ENCODE measurements at places on chromosomes 7 and 10.
A peak's percentile ranks its signal among the peaks of the same experiment; 100 is the strongest.

GRCh38 chr10:72782649-72783330 lies 90.8 kb downstream of the MCU start:
- no peaks in the 10 kb centered on the region for H3K36me3 ChIP-seq
- no peak for ATAC-seq
- no peaks in the 10 kb centered on the region for H3K27me3 ChIP-seq
- no peak overlapping the region for H3K27ac ChIP-seq
- peaks cover 18% of the 10 kb centered on the region for H3K4me1 ChIP-seq

- H3K4me3 ChIP-seq: no peak overlapping the region
- H3K27me3 ChIP-seq: no peaks in the 10 kb centered on the region
- ATAC-seq: no peak
- no peaks in the 10 kb centered on the region for H3K36me3 ChIP-seq
- no peak overlapping the region for H3K27ac ChIP-seq
Observed at GRCh38 chr7:43569424-43569823, 13.5 kb upstream of the STK17A start.

DNA sequence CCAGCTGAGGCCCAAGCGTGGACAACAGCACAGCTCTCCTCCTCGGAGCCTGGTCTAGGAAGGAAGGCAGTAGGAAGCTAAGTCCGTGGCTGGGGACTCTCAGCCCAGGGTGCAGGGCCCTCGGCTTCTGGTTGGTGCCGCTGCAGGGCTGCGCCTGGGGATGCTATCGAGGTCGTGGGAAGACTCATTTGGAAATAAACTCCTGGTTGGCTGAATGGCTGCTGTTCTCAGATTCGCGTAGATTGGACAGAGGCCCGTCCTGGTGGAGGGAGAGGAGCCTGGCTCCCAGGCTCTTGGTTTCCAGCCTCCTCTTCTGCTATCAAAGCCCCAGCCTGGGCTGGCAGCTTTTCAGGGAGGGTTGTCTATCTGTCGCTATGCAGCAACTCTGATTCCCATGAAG lies 152.6 kb upstream of the FZD8 start:
- H3K4me1 ChIP-seq: no peaks in the 10 kb centered on the region
- no peak for ATAC-seq
- H3K27ac ChIP-seq: no peak overlapping the region
- no peaks in the 10 kb centered on the region for H3K36me3 ChIP-seq
- no peak overlapping the region for H3K4me3 ChIP-seq

DNA sequence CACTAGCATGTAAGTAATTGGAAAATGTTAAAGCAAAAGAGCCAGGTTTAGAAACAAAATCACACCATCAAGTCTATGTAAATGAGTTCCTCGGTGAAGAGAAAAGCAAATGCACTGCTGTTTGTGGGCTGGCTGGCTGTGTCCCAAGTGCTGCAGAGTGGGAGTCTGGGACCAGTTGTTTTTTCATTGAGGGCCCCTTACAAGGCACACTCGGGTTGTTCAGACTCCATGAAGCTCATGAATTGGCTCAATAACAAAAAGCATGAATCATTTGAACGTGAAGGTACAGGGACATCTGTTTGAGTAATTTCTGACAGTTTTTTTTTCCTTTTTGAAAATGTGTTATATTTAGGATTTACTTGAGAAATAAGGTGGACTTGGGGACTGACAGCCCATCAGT lies 28.0 kb downstream of the GRK5 start:
- no peak overlapping the region for H3K4me3 ChIP-seq
- peak overlapping the region; percentile 39 for H3K27ac ChIP-seq
- peaks cover 28% of the 10 kb centered on the region for H3K4me1 ChIP-seq
- ATAC-seq: no peak
- H3K36me3 ChIP-seq: no peaks in the 10 kb centered on the region
- H3K27me3 ChIP-seq: no peaks in the 10 kb centered on the region

DNA sequence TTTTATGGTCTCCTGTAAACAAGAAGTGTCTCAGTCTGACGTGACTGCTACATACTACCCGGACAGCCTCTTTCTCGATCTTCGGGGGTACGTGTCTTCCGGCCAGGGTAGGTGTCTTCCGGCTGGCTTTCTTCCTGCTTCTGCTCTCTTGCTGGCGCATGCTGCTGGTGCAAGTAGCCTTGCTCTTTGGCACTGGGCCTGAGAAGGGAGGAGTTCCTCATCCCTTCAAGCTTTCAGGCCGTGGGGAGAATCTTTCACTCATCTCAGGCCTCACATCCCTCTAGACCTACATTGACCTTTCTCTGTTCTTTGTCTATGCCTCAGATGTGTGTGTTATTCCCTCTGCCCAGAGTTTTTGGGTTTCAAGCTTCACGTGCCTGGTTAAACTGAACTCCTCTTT lies 130.4 kb downstream of the JCAD start:
- no peaks in the 10 kb centered on the region for H3K36me3 ChIP-seq
- no peak overlapping the region for H3K4me3 ChIP-seq
- no peaks in the 10 kb centered on the region for H3K4me1 ChIP-seq

DNA sequence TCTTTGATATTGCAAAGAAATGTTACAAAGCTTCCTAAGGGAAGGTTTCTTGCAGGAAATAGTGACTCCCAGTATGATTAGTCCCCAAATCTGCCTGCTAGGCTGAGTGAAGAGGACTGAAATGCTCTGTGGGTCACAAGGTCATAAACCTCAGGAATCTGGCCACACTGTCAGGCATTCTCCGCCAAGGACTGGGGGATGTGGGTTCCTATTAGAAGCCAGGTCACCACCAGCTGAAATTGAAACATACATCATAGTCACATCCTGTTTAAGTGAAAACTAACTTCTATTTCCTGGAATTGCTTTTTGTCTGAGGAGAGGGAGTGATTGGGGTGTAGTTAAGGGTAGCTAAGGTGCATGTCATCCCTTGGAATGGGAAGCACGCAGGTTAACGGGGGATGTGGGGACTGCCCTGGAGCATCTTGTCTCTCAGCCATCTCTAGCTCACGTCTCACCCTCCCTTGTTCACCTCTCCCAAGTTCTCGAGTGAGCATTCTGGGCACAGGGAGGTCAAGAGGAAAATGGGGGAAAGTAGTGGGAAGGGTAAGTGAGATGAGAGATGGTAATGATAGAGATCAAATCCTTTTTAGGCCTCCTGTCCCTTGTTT lies 12.0 kb upstream of the GSAP start:
- H3K36me3 ChIP-seq: no peaks in the 10 kb centered on the region
- H3K27ac ChIP-seq: no peak overlapping the region
- no peak for ATAC-seq

DNA sequence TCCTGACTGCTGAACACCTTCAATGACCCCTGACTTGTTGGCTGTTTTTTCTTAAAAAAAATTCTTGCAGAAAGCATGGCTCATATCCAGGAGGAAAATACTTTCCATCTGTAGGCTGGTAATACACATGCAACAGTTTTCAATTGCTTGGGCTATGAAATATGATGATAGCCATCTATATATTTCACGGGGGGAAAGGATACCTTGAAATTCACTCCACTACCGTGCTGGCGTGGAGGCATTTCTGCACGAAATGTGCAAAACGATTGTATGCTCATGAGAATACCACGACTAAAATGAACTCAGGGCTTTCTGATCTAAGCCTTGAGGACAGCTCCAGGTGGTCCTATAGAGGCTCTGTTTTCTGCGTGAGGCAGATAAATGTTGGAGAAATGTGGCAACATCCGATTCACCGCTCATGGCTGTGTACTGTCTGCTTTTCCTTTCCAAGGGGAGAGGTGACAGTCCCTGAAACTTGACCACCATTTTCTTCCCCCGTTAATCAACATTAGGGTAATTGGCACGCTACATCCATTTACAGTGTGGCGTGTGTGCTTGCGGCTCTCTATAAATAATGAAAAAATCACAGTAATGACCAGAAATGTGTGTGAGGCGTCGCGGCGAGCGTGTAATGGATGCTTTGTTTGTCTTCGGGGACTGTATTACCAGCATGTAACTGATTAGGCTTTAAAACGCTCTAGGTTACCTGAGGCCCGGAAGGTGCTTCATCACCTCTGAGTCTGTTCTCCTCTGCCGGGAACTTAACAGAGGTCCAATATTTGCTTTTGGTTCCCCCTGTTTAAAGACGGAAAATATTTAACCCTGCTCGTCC lies 12.8 kb upstream of the CARD11 start:
- ATAC-seq: no peak
- H3K4me1 ChIP-seq: no peaks in the 10 kb centered on the region
- H3K27ac ChIP-seq: no peak overlapping the region
- no peak overlapping the region for H3K4me3 ChIP-seq

All from gastroesophageal sphincter (tissue), 4 donors.